ENCODE measurements at places on chromosomes 12 and 14.

DNA sequence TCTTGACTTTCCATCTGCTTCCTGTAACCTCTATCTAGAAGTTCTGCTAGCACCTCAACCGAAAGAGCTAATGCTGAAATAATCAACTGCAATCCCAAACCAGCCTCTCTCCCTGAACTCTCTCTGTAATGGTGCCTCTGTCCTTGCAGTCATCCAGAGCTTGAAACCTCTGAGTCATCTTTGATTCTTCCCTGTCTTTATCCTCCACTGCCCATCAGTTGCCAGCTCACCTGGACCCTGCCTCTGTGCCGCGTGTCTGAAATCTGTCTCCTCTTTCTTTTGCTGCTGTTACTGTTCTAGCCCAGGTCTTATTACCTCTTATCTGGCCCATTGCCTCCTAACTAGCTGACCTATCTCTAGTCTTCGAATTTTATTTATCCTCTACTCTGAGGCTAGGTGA lies 15.5 kb downstream of the CLSTN3 start:
- no peak for DNase-seq

DNA sequence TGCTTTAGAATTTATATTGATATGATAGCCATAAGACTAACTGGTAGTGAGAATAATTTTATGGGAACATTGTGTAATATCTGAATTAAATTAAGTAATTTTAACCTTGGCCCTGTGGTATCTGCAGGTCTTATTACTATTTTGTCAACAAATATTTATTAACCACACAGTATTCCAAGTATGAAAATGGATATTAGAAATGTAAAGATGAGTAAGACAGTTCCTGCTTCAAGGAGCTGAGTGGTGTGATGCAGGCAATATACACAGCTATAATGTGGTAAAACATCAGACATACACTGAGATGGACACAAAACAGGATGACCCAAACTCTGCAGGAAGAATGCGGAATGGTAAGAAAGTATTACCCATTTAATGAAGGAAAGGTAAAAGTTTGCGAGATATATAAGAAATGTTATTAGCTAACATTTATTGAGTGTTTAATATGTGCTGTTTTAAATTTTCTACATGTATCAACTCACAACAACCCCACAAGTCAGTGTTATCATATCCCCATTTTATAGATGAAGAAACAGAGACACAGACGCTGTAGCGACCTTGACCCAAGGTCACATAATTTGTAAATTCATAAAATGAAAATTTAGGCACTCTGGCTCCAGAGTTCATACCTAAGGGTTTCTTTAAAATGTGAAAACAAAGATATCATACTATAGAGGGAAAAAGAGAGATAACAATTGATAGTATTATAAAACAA lies 12.7 kb downstream of the ABCD2 start:
- DNase-seq, result no peak

- no peak for DNase-seq
Measured at GRCh38 chr12:6180268-6181051, 19.7 kb upstream of the CD9 start.

DNA sequence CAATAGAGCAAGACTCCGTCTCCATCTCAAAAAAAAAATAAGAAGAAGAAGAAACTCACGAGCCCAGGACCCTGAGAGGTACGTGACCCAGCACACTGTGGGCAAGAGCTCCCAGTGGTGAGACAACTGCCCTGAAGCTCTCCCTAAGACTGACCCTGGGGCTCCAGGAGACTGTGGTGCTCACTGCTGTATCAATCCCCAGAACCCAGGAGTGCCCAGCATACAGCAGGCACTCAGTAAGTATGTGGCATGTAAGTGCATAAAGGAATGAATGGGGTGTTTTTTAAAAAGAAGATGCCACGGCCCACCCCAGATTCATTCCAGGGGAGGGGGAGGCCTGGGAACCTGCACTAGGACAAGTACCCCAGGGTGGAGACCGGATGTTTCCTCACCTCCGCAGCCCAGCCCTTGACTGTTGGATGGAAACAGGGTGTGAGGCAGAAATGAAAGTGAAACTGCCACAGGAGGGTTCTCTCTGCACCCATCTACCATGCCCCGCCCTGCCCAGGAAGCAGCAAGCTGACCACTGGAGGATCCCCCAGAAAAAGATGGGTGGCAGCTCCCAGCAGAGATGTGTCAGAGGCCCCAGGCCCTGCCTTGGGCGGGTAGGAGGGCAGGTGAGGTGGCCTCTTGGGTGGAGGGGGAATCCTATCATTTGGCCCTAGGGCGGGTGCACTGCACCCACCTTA lies 12.2 kb downstream of the ITPK1 start:
- DNase-seq, result peak; percentile 54

DNA sequence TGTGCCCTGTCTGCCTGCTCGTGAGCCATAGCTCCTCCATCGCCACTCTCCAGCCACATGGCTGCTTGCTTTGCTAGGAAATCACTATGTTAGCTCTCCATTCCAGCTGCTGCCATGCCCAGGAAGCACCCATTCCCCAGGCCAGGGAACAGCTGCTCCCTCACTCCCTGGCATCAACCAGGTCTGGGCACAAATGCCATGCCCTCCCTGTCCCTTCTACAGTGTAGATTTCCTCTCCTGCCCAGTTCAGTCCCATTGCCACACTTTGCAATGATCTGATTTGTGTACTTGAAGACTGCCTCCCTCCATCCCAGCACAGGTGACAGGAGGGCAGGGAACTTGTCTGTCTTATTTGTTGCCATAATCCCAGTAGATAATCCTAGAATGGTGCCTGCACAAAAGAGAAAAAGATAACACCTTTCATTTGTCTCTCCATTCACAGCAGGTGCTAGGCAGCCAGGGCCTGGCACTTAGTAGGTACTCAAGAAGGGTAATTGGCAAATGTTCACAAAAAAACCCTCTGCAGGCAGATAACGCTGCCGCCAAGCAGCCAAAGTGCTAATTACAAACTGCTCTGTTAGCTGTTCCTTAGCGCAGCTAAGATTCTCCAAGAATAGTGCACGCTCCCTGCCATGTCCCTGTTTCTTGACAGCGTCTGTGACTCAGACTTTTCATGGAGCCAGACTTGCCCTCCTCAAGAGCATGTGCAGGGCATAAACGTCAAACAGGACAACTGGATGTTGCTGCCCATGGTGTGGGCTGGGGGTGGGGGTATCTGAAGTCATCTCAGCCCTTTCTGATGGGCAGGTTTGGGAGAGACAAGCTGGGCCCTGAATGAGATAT lies 69.1 kb downstream of the ARL6IP4 start:
- no peak for DNase-seq

- DNase-seq, result no peak
Measured at GRCh38 chr12:93333828-93334227, 43.9 kb upstream of the NUDT4 start.

- peak; percentile 69 for DNase-seq
Measured at GRCh38 chr12:104958001-104958804, at the start of gene SLC41A2. TSS of gene SLC41A2 (minus strand) at chr12:104958290. CDS start at chr12:104928527, 29,763 bp downstream.

DNA sequence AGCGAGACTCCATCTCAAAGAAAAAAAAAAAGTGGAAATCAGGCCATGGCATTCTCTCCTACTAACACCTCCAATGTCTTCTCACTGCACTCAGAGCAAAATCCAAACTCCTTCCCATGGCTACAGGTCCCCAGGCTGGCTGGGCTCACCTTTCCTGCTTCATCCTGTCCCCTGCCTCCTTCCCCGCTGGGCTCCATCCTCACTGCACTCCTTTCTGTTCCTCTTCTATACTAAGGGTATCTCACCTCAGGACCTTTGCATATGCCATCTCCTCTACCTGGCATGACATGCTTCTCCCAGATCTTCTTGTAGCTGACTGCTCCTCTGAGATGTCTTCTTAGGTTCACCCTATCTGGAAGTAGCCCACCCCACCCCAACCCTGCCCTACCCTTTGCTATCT lies 111.1 kb downstream of the DPF3 start:
- DNase-seq, result no peak

DNA sequence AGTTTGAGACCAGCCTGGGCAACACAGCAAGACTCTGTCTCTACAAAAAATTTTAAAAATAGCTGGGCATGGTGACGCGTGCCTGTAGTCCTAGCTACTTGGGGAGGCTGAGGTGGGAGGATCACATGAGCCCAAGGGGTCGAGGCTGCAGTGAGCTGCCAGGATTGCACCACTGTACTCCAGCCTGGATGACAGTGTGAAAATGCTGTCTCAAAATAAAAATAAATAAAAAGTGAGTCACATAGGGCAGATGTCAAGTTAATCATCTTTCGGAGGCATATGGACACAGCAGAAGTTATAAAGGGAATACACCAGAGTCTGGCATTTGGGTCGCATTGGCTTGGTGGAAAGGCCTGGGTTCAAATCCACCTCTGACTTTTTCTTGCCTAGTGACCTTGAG lies 92.7 kb downstream of the PHETA1 start:
- DNase-seq, result no peak

DNA sequence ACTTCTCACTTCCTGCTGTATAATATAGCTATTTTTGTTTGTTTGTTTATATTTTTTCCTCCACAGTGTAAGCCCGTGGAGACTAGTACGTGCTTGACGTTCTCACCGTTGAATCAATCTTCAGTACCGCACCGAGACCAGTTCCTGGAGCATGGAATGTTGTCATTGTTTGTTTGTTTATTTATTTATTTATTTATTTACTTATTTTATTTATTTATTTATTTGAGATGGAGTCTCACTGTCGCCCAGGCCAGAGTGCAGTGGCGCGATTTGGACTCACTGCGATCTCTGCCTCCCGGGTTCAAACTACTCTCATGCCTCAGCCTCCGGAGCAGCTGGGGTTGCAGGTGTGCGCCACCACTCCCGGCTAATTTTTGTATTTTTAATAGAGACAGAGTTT lies 506.6 kb upstream of the TMEM132C start:
- no peak for DNase-seq

DNA sequence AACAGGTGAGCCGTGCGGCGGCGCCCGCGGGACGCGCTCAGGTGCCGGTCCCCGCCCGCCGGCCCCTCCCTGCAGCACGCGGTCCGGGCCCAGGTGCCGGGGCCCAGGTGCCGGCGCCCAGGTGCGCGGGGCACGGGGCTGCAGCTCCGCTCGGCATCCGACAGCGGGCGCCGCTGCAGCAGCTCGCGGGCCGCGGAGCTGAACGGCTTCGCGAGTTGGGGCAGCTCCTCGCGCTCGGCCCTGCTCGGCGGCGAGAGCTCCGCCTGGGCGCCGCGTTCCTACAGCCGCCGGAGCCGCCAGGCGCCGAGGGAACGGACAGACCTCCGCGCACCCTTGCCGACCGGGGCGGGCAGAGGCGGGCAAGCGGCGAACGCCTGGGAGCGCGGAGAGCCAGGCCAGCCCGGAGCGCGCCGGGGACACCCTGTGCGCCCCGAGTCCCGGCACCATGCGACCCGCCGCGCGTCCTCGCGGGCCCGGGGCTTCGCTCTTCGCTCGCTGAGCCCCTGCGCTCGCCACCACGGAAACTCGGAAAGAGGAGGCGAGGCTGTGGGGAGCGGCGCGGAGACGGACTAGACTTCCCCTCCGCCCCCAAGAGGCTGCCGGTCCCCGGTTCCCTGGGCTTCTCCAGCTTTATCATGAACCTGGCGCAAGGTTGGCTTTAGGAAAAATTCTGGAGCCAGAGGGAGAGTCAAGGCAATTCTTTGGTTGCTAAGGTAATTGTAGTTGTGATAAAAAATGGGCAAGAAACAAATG lies at the start of gene RGS6:
RGS6 (plus strand) TSS at position 201 of the 753 bp plus-strand sequence.
- no peak for DNase-seq

GRCh38 chr14:50340963-50341362 lies 28.8 kb downstream of the DMAC2L start:
- DNase-seq, result no peak

DNA sequence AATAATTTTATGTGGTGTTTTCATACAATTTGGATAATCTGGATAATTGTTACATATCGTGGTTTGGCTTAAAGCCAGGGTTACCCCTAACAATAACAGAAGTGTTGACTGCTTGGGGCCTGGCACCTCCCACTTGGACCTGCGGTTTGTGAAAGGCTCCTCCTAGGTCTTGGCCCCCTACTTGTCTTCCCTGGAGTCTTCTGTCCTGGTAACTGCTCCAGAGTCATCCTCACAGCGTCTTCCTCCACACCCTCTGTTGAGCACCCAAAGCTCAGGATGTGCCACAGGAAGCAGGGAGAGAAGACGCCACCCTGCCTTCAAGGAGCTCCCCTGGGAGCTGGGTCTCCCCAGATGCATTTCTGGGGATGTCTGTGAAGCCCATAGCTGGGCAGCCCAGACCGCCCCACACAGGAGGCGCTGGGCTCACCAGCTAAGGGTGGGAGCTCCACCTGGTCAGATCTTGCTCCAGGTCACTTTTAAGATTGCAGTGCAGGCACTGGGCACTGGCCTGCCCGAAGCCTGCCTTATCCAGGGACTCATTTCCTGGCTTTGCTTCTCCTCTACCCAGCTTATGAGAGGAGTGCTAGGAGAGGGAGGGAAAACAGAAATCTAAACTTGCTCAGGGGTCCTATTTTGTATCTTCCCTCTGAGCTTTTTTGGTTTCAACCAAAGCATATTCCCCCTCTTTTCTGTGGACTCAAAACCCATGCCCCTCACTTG lies 98.2 kb downstream of the ZFP36L1 start:
- no peak for DNase-seq

DNA sequence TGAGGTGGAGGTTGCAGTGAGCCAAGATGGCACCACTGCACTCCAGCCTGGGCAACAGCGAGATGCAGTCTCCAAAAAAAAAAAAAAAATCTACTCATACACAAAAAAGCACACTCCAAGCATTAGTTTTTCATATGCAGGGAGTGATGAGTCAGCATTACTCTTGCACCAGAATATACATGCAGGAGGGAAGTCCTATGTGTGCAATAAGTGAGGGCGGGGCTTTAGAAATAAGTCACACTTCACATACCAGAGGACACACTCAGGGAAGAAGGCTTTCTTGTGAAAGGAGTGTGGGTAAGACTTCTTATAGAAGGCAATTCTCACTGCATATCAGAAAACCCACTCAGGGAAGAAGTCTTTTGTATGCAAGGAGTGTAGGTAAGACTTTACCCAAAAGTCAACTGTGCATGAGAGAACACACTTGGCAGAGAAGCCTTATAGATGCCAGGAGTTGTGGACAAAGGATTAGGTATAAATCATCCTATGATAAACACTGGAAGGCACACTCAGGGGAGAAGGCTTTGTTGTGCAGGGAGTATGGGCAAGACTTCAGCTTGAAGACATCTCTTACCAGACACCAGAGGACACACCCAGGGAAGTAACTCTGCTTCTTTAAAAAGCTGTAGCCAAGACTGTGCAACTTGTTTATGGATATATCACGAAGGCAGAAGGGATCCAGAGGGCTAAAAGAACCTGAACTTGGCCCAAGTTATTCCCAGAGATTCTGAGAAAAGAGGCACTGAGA lies 50.5 kb downstream of the ATF7 start:
- DNase-seq, result no peak

- no peak for DNase-seq
Measured at GRCh38 chr12:46164186-46164761, 104.6 kb downstream of the SLC38A1 start.

Measured in activated effector memory CD4-positive, alpha-beta T cell treated with Interleukin-2 at 50 U/mL for 16 hours (primary cell).